Epithelial cell of umbilical artery (primary cell): ENCODE measurements at places on chromosomes 11 and 22. TPM values are rescaled to one million over a fixed set of nuclear protein-coding genes. Genes with fewer than 3 reads are reported as not detected.

Gene PDGFD
- 6.2 and 13.8 TPM in 2 replicates for total RNA-seq

Gene OR51B4
- total RNA-seq, result not detected in 2 replicates

Gene PRG3
- not detected in 2 replicates for total RNA-seq

Gene SLC5A1
- 0.32 TPM in 1 of 2 replicates, not detected in the other for total RNA-seq

Gene RASSF7
- 10.2 and 14.3 TPM in 2 replicates for total RNA-seq

Gene TFIP11
- total RNA-seq, result 49.7 and 55.2 TPM in 2 replicates

Gene ANKK1
- total RNA-seq, result not detected in 2 replicates

Gene RIMBP3C
- under 0.01 TPM in 2 replicates for total RNA-seq

Gene MS4A14
- total RNA-seq, result not detected in 2 replicates

Gene OR10A3
- not detected in 2 replicates for total RNA-seq

Gene HSPB2
- not detected in 2 replicates for total RNA-seq

Gene TSPAN32
- not detected in 2 replicates for total RNA-seq

Gene OR52A1
- not detected in 2 replicates for total RNA-seq

Gene KAT5
- 31.8 and 35.4 TPM in 2 replicates for total RNA-seq

Gene ACTN3
- under 0.01 and 0.30 TPM in 2 replicates for total RNA-seq

Gene HPX
- not detected in 2 replicates for total RNA-seq

Gene OR8D1
- not detected in 2 replicates for total RNA-seq

Gene CASP5
- not detected in 2 replicates for total RNA-seq

Gene DGCR6
- 1.9 and 2.4 TPM in 2 replicates for total RNA-seq

Gene OR51E2
- total RNA-seq, result not detected in 2 replicates

Gene CCS
- total RNA-seq, result 46.4 and 49.2 TPM in 2 replicates
